ENCODE measurements at places on chromosomes 11 and 22.

- DNase-seq, result peak; percentile 56
Observed at GRCh38 chr11:67646535-67647336, 3.8 kb downstream of the ACY3 start.

GRCh38 chr11:91305402-91305801 lies 919.2 kb upstream of the FAT3 start:
- DNase-seq, result no peak

GRCh38 chr22:49524362-49524761 lies 303.3 kb downstream of the BRD1 start:
- DNase-seq, result no peak

DNA sequence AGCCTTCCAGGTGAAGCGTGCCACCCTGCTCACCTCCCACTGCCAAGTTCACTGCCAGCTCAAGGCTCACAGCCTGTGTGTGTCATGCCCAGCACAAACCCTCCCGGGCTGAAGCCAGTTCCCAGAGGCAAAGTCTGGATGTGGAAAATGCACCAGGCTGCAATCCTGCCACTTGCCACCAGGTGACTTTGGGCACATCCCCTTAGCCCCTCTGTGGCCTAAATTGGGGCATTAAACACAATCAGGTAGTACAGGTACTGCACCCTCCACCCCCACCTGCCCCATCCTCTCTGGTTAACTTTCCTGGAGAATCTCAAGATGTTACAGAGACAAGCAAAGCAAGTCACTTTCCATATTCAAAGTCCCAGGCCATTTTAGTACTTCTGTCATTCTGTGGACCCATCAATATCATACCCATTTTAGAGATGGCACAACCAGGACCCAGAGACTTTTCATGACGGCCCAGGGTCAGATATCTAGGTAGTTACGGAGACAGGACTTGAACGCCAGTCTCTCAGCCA lies 1.8 kb upstream of the RASD2 start:
- peak; percentile 37 for DNase-seq

DNA sequence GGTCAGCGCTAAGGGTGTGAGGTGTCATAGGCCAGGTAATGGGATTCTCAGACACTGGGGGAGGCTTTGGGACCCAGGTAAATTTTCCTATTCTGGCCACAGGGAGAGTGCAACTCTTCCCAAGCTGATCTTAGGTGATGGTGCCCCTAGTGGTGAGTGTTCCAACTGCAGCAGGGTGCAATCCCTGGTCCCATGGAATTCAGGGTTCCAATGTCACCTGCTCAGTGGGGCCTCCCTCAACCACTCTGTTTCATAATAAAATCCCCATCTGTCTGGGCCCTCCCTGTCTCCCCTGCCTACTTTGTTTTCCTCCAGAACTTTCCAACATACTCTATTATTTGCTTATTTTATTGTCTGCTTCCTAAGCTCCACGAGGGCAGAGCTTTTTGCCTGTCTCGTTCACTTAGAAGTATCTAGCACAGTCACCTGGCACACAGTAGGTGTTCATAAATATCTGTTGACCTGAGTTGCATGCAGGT lies 2.9 kb upstream of the SGSM1 start:
- DNase-seq, result peak; percentile 71

DNA sequence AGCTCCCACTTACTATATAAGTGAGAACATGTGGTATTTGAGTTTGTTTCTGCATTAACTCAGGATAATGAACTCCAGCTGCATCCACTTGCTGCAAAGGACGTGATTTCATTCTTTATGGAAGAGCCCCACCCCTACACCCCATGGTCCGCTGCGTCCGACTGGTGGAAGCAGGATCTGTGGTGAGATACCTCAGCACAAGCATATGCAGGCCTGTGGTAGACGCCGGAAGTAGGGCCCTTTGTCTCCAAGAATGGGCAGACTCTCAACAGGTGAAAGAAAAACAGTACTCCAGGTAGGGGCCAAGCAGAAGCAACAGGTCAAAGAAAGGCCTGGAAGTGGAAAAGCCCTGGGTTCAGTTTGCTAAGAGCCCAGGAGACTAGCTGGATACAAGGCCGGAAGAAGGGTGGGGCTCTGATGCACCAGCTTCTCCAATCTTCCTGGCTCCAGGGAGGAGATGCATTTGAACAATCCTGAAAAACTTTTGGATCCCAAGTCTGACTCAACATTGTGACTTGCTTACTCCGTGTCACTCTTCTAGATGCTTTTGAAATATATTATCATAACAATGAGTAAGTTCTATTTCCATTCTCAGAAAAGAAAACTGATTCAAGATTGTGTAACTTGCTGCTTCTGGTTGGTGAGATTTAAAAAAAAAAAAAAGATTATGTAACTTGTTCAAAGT lies 30.4 kb downstream of the NEAT1 start:
- DNase-seq, result no peak

DNA sequence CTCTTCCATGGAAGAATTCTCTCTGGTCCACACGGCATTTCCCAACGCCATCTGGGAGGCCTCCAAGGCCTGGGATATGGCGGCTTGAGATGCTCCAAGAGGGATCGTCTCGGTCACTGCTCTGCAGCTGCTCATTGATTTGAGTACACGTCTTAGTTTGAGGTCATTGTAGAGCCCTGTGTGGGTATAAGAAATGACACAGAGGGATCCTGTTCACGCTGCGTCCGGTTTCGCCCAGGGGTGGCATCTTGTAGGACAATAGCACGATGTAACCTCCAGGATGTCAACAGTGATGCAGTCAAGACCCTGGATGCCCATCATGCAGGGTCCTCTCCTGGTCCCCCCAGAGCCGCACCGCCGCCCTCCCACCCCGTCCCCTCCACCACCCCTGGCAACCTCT lies 564.6 kb downstream of the BRD1 start:
- no peak for DNase-seq

DNA sequence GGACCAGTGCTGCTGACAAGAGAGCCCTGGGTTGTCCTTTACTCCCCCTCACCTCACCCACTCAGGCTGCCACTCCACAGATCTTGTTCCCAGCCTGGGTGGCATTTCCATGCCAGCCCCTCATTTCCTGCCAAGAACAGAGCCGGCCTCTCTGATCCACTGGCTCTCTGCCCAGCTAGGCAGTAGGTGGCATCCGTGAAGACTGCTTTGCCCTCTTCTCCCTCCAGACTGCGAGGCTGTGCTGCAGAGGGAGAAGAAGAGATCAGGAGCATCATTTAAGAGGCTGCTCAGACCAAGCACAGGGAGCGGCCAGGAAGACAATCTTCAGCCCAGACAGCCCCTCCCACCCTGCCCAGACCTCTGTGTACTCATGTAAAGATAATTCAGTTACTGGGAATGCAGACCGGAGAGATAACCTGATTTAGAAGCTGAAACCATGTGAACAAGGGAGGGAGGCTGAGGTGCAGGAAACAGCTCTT lies 126.9 kb upstream of the NCAM1 start:
- no peak for DNase-seq

GRCh38 chr11:125496529-125496857 lies 428 bp upstream of the FEZ1 start:
- DNase-seq, result no peak

DNA sequence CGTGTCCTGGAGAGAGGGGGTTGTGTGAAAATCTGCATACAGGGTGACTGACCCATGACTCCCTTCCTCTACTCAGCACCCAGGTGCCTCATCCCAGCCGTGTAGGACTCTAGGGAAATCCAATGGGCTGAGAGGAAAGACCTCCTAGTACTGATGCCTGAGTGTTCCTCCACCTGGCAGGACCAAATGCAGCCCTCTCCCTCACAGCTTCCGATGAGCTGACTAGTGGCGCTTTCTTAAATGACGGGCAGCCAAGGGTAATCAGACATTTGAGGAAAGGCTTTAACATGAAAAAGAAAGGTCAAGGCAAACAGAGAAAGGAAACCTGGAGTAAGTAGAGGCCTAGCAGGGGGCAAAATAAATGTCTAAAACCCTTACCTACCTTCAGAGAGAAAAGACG lies 5.0 kb upstream of the KCNJ1 start:
- no peak for DNase-seq

DNA sequence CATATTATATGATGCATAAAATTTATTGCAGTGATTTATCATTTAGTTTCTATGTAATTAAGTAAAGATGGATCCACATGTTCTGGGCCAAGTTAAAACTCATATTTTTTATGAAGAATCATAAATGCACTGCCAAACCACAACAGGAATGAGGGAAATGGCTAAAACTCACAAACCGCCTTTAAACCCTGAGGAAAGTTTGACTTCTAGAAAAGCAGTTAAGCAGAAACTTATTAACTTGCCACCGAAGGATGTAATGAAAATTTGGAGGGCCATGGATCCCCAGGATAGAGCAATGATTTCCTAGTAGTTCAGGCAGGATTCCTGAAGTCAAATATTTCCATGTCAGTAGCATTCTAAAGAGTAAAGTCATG lies 218.3 kb upstream of the CTSC start:
- no peak for DNase-seq

- no peak for DNase-seq
Observed at GRCh38 chr11:117456027-117456720, 128.5 kb downstream of the CEP164 start.

DNA sequence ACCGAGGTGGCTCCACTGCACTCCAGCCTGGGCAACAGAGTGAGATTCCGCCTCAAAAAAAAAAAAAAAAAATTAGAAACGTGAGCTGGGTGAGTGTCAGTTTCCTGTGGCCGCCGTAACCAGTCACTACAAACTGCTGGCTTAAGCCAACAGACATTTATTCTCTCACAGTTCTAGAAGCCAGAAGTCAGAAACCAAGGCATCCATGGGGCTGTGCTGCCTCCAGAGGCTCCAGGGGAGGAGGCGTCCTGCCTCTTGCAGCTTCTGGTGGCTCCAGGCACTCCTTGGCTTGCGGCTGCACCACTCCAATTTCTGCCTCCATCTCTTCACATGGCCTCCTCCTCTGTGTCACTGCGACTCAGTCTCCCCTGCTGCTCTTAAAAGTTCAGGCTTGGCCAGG lies 11.1 kb upstream of the KIAA0930 start:
- DNase-seq, result no peak

GRCh38 chr11:120281143-120281795 lies 41.3 kb downstream of the POU2F3 start:
- no peak for DNase-seq

GRCh38 chr11:19301361-19301760 lies 60.6 kb upstream of the E2F8 start:
- DNase-seq, result no peak

DNA sequence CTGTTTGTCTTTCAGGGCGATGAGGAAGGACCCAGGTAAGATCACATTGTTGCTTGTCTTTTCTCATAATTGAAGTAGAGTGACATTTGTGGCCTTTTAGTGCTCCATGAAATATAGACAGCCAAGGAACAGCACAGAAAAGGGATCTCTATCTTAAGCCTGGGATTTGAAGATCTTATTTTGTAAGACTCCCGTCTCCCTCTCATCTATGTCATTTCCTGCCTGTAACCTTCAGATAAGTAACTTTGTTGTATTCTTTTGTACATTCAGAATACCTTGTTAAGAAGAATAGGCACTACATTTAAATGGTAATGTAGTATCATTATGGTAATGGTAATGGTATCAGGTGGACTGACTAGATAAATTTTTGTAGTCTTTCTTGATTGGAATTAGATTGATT lies 72.8 kb downstream of the TRIM44 start:
- DNase-seq, result no peak

DNA sequence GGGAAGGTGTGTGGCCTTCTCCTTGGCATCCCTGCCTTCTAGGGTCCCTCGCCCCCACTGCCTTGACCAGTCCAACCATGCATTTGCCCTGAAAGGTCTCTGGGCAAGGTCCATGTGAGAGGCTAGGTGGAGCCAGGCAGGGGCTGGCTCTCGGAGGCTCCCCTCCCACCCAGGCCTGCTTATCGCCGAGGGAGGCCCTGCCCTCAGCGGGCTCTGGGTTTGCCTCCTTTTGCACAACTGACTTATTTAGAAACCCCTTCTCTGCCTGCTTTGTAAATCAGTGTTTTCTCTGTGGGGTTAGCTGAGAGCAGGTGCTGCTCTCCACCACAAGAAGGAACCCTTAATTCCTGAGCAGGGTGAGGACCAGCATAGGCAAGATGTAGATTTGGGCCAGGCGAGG lies 47.7 kb downstream of the CD82 start:
- DNase-seq, result no peak

- DNase-seq, result no peak
Observed at GRCh38 chr22:44838316-44839016, 86.1 kb downstream of the ARHGAP8 start.

GRCh38 chr11:20080032-20080685 lies 80.1 kb downstream of the DBX1 start:
- DNase-seq, result no peak

DNA sequence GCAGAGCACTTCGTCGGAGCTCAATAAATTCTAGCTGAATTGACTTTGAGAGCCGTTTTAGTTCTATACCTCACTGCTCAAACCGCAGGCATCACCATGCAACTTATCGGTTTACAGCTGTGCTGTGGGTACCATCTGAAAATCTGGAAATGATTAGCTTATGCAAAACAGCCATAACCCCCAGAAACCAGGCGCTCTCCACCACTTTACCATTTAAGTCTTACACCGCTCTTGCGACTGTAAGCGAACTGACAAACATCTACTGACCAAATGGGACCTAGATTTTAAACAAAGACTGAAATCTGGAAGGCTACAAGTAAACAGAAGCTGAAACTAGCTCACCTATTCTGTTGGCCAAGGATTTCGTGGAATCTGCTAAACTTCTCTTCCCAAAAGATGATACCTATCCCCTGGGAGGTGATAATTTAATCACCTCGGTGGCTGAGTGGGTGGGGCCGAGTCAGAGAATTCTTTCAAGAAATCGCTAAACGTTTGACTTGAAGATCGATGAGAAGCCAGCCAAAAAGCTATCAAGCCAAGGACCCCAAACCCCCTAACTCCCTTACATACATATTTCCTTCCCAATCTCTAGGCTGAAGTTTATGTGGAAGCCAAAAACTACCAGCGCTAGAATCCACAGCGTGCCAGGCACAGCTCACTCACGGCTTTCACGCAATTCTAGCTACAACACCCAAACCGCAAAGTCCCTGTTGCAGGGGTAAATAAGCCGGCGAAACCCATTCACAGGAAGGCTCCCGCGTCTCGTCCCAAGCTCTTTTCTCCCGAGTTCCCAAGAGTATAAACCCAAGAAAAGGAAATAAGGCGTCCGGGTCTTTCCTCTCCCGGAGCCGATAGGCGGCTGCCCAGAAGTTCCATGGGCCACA lies 644 bp downstream of the SPTY2D1 start:
- DNase-seq, result peak; percentile 24

DNA sequence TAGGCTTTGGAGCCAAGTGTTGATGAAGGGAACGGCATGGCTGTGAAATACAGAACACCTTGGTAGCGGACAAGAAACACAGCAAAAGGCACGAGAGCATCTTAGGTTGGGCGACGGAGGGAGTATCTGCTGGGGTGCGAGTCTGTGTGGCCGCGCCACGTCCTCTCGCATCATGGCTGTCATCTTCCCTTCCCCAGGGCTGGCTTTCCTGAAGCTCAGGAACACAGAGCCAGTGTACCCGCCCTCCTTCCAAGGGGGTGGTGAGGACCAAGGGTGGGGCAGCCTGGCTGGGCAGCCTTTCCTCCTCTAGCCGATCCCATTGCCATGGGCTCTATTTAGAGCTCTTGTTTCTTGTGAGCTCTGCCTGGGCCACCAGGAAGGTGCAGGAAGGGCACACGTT lies 154.4 kb downstream of the FEZ1 start:
- no peak for DNase-seq

- no peak for DNase-seq
Observed at GRCh38 chr11:76667271-76667818, 3.2 kb downstream of the LRRC32 start.

- no peak for DNase-seq
Observed at GRCh38 chr11:83951521-83951920, 665.4 kb upstream of the CCDC90B start.
